HFF-Myc (cell line): ENCODE measurements at places on chromosomes 5 and 9.

GRCh38 chr9:119739476-119739875, 370.2 kb upstream of the BRINP1 start:
- DNase-seq: no peak

GRCh38 chr5:140207250-140207964, 32.4 kb downstream of the CYSTM1 start:
- no peak for DNase-seq

DNA sequence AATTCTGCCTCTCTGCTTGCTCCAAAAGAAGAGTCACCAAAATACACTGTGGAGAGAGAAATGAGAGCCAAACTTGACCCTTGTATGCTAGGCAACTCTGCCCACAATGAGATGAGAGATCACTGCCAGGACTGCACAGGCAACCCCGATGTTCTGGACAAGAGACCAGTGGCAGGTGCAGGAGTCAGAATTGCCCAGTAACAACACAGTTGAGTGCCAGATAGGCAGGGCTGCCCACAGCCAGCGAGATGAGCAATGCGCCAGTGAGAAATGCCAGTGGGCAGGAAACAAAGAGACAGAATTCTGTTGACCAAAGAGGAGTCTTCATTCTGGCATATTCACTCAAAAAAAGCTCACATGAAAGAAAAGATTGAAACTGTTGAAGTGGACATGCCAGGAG, 570.7 kb downstream of the CAAP1 start:
- no peak for DNase-seq

DNA sequence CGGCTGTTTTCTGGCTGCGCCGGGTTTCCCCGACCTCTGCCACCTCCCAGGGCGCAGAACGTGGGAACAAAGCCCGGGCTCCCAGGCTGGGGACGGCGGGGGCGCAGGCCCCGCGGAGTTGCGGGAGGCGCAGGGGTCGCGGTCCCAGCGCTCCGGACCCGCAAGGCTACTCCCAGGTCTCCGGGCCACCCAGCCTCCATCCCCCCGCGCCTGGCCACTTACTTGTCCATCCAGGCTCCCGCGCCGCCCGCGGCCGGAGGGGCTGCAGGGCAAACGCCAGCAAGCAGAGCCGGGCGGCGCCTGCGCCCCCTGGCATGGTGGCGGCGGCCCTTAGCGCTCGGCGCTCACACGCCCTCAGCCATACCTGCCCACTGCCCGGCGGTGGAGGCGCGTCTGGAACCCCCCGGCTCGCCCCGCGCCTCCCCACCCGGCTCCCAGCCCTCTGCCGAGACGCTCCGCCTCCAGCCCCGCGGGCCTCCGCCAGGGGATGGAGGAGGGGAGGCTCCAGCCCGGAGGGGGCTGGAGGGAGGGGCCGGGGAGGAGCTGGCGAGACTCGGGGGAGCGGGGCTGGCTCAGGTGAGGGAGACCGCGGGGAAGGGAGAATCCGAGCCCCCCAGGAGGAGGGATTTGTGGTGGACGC, at the start of gene ADAM19:
Gene ADAM19, minus strand, starts transcription at position 395 of the 640 bp plus-strand sequence. Its CDS starts 79 bp downstream, at position 316.
- no peak for DNase-seq

DNA sequence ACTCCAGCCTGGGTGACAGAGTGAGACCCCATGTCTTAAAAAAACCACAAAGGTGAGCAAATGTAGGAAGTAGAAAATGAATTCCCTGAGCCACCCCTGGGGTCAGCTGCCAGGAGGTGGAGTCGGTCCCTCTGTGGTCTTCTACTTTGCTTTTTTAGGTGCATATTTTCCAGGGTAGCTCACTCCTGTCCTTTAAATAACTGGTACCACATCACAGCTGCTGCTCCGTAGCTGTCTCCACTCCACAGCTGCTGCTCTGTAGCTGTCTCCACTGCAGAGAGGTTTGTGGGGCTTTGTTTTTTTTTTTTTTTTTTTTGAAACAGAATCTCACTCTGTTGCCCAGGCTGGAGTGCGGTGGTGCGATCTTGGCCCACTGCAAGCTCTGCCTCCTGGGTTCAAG, 8.9 kb downstream of the WDR5 start:
- DNase-seq: no peak

DNA sequence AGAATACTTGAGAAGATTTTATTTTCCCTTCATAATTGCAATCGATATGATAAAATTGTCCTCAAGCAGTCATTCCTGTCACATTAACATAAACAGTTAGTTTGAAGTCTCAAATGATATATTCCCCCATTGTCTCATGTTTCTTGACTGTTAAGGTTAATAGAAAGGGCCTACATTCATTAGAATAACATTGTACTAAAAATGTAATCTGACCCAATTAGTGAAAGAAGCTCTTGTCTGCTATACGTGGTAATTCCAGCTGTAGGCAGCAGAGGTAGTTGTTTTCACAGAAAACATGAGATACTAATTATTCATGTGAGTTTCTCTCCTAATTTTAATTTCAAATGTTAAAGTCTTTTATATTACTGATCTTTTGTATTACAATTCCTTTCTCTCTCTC, 25.9 kb upstream of the AP3B1 start:
- DNase-seq: no peak

DNA sequence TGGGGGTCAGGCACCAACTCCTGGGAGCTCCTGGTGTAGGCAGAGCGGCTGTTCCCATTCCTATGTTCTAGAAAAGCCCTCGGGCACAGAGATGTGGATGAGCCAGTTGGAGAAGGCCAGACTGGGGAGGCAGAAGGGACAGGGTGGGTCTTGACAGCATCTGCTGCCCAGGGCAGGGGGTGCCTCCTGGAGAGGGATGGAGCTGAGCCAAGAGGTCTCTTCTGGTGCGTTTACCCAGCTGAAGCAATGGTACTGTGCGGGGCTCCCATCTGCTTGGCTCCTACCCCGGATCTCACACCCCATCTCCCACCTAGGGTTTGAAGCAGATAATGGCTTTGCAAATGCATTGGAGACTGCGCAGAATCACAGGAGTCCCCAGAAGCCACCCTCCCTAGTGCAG, 41.3 kb downstream of the SHB start:
- DNase-seq: no peak

- DNase-seq: no peak
These were observed 301.3 kb upstream of the SGCD start for GRCh38 chr5:156025656-156026055.

DNA sequence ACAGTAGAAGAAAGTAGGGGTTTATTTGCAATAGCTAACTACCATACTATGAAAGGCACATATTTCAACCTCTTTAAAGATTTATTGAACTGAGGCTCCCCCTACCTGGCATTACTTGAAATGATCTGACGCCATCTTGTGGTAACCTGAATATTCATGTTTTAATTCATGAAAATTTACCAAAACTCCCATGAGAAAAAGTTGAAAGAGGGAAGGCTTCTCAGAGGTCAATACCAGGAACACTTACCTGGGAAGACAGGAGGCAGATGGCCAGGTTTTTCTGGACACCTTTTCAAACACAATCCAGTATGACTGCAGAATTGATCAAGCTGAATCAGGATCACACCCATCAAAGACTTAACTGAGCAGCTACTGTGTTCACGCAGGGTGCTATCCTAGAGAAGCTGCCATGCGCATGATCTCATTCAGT, 9.4 kb downstream of the PRELID2 start:
- DNase-seq: no peak

GRCh38 chr5:105413406-105413990, 1850.9 kb upstream of the NUDT12 start:
- no peak for DNase-seq

GRCh38 chr5:116343961-116344360, 230.7 kb downstream of the SEMA6A start:
- DNase-seq: no peak

GRCh38 chr9:754150-754931, 87.2 kb upstream of the DMRT1 start:
- no peak for DNase-seq

GRCh38 chr9:128553728-128554127, 1.3 kb downstream of the SPTAN1 start:
- DNase-seq: no peak

DNA sequence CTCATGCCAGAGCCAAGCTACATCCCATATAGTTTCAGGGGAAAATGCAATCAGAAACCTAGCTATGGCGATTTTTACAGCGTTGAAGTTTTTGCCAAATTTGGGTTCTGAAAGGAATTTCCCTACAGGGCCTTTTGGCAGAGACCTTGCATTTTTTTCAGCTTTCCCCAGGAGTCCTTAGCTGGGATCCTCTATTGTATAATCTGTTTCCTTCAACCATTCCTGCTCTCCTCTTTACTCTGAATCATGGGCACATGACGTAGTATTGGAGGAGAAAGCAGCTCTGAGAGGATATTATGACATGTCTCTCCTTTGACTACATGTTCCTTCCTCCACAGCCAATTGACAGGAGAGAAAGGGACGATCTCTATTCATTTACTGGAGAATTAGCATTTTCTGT, 118.5 kb upstream of the ERCC6L2 start:
- no peak for DNase-seq

DNA sequence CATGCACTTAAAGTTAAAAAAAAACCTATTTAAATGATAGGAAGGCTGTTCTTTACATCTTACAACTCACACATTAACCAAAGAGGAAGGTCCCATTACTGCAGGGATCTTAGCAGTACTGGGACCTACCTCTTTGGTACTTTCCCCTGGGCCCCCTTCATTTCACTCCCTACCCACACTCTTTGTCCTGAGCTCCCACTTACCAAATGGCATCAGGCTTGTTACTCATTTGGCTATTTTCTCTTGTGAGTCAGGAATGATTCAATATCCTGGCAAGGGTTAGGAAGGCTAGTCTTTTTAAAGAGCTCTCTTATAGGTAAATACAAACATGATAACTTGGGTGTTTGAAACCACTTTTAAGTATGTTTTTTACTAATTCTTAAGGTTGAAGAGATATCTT, 117.4 kb upstream of the ELL2 start:
- peak; percentile 52 for DNase-seq

- DNase-seq: no peak
These were observed 9.3 kb upstream of the FGD3 start for GRCh38 chr9:92938025-92938424.

DNA sequence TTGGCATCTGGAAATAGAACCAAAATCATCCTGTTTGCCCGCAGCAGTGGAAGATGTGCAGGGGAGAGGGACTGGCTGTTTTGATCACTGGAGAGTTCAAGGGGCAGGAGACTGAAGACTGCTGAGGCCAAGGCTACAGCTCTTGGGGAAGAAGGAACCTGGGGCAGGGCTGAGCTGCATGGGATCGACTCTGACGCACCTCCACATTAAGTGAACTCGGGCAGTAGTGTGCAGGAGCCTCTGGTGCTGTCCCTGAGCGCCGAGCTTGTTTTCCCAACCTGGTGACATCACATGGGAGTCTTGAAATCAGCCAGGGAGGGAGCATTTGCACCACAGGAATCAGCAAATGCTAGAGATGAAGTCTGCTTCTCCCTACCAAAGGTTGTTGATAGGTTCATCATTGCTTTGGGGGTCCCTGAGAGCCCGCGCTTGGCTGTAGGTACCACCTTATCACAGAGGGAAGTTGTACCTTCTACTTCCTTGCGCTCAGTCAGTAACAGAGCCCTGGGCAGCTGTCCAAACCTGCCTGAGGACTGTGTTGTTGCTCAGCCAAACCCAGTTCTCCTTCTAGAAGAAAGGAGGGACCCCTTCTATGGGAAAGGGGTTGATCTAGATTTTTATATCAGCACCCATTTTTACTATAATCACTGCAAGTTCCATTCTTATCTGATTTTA, 52.3 kb upstream of the CTSL start:
- no peak for DNase-seq

DNA sequence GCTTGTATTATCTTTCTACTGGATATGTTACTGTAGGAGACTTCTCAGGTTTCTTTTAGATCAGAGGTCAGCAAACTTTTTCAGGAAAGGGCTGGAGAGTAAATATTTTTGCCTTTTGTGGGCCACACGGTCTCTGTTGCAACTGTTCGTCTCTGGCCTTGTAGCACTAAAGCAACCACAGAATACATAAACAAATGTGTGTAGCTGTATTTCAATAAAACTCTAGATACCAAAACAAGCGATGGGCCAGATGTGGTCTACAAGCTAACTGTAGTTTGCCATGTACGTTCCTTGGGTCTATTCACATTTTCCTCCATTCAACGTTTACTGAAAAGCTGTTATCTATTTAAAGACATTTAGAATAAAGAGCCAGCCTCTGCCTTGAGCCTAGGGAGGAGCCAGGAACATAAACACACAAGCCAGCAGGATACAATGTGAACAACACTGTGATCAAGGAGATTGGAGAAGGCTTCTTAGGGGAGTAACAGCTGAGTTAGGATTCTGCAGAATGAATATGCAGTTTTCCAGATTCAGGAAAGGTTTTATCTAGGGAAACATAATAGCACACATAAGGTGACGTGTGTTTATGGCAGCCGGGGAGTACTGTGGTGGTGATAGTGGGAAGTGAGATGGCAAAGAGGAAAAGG, 33.0 kb upstream of the HOMER1 start:
- DNase-seq: peak; percentile 63

DNA sequence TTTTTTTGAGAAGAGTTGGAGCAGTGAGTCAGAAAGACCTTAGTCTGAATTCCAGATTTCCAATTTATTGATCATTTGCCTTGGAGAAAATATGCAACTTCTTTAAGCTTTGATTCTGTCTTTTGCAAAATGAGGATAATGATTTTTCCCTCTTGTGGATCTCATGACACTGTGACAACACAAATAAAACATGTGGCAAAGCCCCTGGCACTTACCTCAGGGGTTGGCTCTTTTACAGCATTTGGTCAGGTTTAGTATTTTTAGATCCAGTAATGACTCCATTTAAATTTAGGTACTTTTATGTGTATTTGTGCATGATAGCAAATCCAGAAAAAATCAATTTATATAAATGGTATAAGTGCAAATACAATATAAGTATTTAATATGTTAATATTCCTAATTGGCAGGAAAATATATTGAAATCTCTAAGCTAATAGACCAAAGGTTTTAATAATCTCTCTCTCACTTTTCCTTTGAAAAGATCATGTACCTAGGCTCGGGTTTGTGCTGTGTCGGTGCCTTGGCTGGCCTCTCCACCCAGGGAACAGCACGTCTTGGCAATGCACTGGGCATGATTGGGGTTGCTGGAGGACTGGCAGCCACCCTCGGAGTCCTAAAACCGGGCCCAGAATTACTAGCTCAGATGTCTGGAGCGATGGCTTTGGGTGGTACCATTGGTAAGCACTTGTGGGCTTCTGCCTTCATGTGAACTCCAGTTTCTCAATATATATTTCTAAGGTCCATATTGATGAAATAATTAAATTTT, 49.7 kb downstream of the NNT start:
- no peak for DNase-seq

GRCh38 chr5:91266184-91266705, 116.9 kb downstream of the ARRDC3 start:
- no peak for DNase-seq

DNA sequence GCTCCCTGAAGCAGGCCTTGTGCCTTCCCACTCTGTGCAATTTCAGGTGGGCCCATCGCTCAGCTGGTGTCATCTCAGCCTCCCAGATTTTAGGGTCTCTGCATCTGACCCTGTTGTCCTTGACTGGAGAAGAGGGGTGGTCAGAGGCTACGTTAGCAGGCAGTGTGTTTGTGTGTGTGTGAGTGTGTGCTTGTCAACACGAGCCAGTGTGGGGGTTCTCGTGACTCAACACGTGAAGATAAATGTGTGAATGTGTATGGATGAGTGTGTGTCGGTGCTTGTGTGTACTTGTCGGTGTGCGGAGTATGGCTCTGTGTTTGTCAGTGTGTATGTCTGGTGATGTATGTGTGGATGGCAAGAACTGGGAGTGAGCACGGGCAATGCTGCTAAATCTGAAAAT, 142.6 kb upstream of the KLF4 start:
- DNase-seq: no peak

GRCh38 chr9:69107771-69108170, 66.3 kb upstream of the TJP2 start:
- DNase-seq: no peak

GRCh38 chr5:84362061-84362720, 22.5 kb downstream of the EDIL3 start:
- DNase-seq: no peak
